CD4-positive, CD25-positive, alpha-beta regulatory T cell (primary cell): ENCODE measurements at places on chromosomes 6 and 20.

- no peak for DNase-seq
Measured at GRCh38 chr20:48739395-48740291, 88.2 kb downstream of the PREX1 start.

- DNase-seq: no peak
Measured at GRCh38 chr6:98835149-98836024, 1.0 kb downstream of the POU3F2 start.

DNA sequence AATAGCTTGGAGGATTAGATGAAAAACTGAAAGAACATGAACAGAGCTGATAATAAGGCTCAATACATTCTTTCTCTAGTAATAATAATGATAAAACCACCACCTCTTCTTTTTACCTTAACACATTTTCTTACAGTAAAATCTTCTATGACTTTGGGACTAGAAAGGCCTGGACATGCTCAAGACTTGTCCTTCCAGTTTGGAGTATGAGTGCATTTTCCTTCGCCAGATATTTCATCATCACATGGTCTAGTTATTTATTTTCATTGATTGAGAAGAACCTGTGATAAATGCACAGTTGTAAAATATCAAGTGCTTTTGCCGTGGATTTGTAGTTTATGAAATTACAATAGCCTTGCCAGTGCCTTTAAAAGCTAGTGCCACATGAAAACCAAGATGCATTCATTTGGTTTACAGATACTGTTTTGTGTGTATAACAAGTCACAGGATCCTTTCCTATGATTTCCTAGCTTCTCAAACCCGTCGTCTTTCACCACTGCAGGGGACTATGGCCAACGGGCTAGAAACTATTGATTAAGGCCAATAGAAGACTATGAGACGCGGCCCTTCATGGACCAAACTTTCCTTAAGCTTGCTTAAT lies 200.2 kb upstream of the ZNF217 start:
- no peak for DNase-seq

GRCh38 chr6:99614430-99615186 lies 8.0 kb downstream of the PRDM13 start:
- DNase-seq: peak; percentile 56

DNA sequence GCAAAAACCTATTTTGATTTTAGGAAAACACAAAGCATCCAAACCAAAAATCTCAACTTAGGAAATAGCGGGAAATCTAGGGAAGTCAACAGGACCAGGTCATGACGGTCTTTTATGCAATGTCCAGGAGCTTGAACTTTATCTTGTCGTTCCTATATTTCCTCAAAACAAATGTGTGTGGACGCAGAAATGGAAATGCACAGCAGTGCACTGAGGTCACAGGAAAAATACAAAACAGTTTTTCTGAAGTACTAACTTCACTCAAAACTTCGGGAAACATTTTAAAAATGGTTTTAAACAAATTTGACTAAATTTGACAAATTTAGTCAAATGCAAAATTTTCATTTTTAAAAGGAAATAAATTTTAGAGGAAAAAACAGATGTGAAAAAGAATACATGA lies 5.5 kb upstream of the SLC17A2 start:
- no peak for DNase-seq

DNA sequence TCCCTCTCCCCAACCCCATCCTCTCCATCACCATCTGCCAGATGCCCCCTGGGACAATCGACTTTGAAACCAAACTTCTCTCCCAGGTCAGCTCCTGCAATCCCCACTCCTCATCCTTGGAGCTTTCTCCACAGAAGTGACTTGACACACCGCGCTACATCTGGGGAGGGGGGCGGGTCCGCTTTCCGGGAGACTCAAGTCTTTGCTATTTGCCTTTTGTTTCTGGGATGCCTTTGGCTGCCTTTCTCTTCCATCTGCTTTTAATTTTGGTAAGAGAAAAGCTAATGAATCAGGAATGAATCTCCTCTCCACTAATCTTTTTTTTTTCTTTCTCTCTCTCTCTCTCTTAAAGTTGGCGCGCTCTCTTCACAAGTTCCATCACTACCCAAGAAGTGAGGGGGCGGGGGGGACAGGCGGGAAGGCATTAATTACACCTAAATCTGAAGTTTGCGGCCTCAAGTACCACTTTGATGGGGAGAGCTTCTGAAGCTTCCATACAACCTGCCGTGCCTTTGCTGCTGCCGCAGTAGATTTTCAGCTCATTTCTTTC lies 664 bp upstream of the TPBG start:
- no peak for DNase-seq

DNA sequence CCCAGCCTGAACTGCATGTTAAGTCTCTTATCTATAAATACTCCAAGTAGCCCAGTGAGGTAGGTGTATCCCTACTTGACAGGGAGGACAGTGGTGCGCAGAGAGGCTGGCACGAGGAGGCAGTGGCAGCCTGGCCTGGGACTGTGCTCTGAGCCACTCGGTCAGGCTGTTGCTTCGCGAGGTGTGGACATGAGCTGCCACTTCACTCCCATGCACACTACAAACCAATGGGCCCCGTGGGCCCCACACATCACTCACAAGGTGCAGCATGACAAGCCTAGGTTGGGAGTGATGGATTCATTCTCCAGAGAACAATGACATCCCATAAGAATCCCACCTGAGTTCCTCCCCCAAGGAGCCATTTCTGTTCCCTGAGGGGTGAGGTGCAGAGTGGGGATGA lies 54.9 kb downstream of the TMEM242 start:
- no peak for DNase-seq

DNA sequence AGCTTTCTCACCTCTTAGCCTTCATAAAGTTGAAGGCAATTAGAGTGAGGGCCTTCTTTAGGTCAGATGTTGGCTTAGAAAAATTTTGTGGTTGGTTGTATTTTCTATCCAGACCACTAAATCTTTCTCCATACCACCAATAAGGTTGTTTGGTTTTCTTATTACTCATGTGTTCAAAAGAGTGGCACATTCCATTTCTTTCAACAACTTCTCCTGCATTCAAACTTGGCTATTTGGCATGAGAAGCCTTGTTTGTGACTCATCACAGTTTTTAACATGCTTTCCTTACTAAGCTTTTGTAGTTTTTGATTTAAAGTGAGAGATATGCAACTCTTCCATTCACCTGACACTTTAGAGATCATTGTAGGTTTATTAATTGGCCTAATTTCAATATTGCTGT lies 949.6 kb downstream of the TBC1D32 start:
- no peak for DNase-seq

DNA sequence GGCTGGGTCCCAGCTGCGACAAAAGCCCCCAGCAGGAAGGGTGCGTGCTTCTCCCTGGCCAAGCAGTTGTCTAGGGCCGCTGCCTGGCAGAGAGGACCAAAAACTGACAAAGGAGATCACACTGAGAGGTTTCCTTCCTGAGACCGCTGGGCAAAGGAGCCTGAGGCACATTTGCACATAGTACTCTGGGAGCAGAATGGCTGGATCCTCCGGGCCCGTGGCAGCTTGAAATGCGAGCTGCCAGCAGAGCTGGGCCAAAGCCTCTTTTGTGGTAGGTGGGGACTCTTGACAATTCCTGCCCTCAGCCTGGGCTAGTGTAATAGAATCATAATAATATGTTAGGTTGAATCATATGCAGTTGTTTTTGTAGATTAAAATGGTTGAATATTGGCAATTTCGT lies 33.1 kb upstream of the RNF8 start:
- DNase-seq: no peak

DNA sequence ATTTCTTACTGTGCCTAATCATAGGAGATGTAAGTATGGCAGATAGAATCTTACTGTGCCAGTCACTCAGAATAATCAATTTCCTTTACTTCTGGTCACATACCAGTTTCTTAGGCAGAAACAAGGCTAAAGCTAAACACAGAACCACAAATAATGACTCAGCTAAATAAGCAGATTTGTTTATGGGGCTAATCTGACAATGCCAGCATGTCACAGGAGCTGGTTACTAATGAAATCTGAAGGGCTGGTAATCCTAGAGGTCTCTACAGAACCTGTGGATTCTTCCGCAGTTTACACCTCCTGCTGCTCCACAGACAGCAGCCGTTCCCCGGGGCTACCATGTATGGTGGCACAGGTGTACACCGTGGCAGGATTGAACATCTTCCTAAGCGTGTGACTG lies 80.8 kb downstream of the LYRM4 start:
- no peak for DNase-seq

DNA sequence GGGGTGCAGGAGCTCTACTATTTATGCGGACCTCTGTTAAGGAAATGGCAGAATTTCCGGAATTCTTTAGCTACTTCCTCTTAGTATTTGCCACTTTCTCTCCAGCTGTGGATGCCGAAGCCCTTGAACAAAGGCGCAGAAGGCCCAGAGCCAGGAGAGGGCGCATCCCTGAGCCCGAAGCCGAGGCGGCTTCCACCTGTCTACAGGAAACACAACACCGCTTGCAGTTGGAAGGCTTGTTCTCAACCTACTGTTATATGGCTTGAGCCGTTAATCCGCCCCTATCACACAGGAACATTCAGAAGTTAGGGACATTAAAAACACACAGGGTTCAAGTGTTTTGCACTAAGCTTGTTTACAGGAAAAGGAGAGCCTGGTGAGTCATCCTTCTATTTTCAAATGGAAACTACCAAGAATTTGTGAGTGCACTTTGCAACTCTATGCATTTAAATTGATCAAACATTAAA lies 417.1 kb downstream of the BCKDHB start:
- no peak for DNase-seq

DNA sequence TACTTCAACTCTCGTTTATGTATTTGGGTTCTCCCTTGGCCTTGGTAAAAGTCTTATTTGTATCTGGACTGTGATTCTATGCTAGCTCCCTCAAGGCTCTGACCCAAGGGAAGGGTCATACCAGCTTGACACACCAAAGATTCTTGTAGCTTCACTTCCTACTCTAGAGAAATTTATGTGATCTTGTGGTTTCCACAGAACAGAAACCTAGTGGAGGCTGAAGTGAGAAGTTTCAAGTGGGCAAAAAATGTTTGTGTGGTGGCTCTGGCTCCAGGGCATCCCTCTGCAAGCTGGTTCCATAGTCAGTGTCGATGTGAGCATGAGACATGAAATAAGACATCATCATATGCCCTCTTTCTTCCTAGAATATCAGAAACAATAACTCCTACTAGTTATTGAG lies 48.1 kb upstream of the TNFRSF21 start:
- no peak for DNase-seq

DNA sequence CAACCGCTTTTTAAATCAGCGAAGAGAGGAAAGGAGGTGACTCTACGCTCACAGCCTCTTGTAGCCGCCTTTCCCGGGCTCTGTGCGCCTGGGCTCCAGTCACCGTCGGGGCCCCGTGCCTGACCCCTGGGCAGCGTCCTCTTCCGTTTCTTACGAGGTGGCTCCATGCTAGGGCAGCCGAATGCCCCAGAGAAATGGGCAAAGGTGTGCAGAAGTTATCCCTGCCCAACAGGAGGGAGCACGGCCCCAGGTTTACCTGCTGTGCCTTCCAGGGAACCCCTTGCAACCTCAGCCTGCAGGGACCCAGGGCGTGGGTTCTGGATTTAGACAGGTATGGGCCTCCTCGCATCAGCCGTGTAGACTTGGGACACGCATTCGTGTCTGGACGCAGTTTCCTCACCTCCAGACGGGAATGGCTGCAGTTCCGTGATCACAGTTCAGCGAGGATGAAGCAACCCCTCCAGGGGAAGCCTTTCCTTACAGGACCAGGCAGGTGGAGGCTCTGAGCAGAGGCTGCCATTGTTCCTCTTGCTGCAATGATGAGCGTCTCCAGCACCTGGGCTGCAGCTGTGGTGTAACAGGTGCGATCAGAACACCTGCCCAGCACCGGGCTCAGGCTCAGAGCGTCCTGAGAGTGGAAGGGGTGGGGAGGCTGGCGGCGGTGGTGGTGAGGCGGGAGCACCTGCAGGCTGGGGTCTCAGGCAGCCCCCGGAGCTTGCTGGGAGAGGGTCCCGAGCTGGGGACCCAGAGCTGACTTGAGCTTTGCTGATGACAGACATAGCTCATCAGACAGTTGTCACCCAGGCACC lies 81.3 kb upstream of the BHLHE23 start:
- DNase-seq: no peak

- no peak for DNase-seq
Measured at GRCh38 chr20:17150858-17151257, 76.0 kb upstream of the PCSK2 start.

DNA sequence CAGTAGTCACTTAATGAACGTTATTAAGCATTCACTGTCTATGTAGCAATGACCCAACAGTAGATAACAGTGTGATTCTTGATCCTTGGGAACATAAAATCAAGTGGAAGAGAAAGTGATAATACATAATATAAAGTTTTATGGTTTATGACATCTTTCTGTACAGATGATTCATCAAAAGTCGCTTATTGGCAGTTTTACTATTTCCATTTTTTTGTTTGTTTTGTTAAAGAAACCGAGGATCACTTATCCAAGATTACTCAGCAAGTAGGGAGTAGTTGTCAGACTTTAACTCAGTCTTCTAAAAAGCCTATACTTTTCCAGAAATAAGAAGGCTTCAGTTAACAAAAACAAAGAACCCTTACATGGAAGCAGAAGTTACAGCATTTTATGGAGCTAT lies 260.8 kb downstream of the ZFAND3 start:
- no peak for DNase-seq

DNA sequence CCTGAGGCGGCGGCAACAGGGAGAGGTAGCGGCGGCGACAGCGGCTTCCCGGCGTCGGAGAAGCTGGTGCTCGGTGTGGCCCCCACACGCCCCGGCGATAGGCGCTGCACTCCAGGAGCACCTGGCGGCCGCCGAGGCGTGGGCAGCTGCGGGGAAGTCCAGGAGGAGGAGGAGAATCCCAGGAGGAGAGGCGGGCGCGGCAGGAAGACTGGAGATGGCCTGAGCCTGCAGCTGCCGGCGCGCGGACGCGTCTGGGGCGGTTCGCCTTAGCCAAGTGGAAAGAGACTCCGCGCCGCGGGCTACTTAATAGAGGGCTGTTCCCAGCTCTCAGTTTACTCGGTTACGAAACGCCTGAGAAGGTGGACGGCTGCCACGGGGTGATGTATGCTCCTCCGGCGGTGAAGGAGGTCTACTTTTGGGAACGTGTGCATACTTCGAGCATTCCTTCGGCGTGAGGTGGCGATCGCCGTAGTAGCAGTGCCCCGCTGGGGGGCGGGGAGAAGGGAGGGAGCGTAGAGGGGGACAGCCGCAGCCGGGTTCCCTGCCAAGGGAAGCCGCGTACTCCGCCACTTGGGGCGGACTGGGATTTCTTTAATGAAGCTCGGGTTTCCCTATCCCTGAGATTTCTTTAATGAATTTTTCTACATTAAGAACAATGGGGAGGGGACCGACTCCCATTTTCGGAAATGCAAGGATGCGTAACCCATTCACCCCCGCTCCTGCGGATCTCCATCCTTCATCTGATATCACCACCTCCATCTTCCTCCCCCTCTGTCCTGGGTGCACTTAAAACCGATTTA lies at the start of gene COL12A1:
Gene COL12A1, minus strand, starts transcription at position 278 of the 800 bp plus-strand sequence. CDS start 3,261 bp downstream, outside the sequence.
- DNase-seq: no peak

GRCh38 chr6:36111526-36111925 lies 18.8 kb upstream of the MAPK13 start:
- no peak for DNase-seq

DNA sequence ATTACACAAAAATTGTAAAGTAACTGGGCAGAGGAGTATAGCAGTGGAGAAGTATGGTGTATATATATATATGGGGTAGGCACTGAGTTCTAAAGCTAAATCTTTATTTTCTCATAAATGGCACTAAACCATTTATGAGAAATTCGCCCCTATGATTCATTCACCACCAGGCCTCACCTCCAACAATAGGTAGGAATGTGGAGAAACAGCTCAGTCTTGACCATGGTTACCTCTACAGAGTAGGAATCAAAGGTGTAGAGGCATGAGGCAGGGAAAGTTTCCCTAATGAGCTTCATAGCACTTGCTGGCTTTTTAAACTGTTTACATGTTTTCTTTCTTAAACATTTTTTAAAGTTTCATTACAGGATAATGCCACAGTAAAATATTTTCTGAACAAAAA lies 36.9 kb upstream of the SUMO4 start:
- no peak for DNase-seq
